WERI-Rb-1 (cell line): ENCODE measurements at places on chromosomes 7 and 10.

- no peak for DNase-seq
Observed at GRCh38 chr7:72057796-72058195, 354.3 kb downstream of the CALN1 start.

DNA sequence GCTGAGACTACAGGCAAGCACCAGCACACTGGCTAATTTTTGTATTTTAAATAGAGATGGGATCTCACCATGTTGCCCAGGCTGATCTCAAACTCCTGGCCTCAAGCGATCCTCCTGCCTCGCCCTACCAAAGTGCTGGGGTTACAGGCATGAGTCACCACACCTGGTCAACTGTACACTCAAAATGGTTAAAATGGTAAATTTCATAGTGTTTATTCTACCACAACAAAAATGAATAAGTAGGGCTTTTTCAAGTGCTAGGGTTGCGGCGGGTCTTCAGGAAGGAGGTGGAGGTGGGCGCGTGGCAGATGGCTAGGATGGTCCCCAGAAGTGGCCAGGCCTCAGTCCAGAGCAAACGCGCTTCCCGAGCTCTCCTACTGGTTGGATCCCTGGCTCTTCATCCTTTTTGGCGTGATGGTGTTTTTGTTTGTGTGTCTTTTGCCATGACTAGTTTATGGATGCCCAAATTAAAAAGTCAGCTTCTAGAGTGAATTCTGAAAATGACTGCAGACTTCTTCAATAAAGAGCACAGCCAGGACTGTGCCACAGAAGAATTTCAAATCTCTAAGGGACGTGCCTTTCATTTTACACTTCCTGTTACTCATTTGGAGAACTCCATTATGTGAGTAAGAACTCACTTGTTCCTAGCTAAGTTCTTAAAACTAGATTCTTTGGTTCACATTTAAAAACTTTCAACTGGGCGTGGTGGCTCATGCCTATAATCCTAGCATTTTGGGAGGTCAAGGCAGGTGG lies 73.9 kb downstream of the TMEM130 start:
- no peak for DNase-seq

DNA sequence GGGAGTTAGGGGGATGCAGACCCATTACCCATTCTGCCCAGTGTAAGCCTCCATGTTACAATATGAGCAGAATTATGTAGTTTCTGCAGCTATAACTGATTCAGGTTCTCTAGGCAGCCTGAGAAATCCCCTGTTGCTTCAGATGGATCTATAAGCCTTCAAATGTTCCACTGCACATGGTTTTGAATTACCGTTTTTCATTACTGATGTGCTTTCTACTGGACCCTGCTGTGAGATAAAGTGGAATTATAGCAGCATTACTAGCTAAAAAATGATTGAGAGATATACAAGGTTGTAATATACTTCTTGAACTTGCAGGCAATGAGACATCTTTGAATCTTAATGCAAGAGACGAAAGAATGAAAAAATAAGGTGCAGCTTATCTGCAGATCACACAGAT lies 38.4 kb upstream of the ANAPC16 start:
- DNase-seq, result no peak

DNA sequence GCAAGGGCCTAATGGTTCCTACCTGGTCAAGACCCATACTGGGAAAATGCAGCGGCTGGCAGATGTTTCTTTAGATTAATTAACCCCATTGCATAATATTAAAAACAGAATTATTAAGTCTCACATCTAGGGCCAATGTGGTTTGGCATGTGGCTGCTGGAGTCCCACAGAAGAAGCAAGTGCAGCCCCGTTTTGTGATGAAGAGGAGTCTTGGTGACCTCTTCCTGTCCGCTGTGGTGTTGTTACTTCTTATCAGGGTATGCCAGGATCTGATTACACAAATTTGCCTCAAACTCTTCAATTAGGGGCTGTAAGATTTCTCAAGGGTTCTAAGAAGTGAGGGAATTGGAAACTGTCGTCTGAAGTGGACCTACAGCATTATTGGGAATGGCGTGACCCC lies 240.3 kb downstream of the SEC23IP start:
- DNase-seq, result no peak

DNA sequence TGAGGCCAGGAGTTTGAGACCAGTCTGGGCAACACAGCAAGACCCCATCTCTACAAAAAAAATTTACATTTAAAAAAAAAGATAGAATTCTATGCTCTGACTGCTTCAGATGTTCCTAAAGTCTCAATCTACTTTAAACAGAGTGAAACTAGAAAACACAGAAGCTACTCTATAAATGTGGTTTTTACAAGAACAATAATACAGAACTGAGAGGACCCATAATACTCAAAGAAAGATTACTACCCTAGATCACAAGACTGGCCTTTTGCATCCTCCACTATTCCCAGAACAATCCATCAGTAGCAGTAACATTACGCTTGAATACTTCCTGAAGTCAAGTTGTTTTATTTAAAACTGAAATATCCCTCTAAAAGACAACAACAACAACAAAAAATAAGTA lies 119.4 kb downstream of the ZFAND4 start:
- DNase-seq, result no peak

DNA sequence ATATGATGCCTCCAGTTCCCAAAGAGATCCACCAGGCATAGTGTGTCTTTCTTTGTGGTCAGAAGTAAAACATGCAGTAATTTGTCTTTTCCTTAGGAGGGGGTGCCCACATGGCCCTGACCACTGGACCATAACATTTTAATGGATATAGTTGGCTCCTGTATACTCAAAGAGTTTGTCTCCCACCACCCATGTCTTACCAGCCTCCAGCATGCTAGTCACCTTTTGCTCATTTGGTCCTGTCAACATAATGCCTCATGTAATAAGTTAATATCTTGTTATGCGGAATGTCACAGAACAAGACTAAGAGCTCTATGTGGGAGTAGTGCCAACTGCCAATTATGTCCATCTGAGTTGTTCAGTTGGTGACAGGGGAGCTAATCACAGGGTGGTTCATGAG lies 83.4 kb upstream of the IFRD1 start:
- no peak for DNase-seq

GRCh38 chr10:71077143-71077581 lies 135.2 kb upstream of the UNC5B start:
- DNase-seq, result peak; percentile 8

GRCh38 chr10:4538016-4538415 lies 288.0 kb upstream of the AKR1E2 start:
- no peak for DNase-seq
